ENCODE measurements at places on chromosomes 11 and 22. TPM values are rescaled to one million over a fixed set of nuclear protein-coding genes. Genes with fewer than 3 reads are reported as not detected.

The MS4A4E gene
- total RNA-seq = 0.56 TPM

The LRRC75B gene
- total RNA-seq = 4.8 TPM

The WBP2NL gene
- not detected for total RNA-seq

The SCGB1A1 gene
- not detected for total RNA-seq

The PNPLA5 gene
- total RNA-seq = not detected

The OR52E8 gene
- not detected for total RNA-seq

- H3K27me3 ChIP-seq = no peaks in the 10 kb centered on the region
- peaks cover 65% of the 10 kb centered on the region for H3K36me3 ChIP-seq
- no peak overlapping the region for H3K4me3 ChIP-seq
- peaks cover 4% of the 10 kb centered on the region for H3K4me1 ChIP-seq
These were observed 9.5 kb downstream of the CHORDC1 start for GRCh38 chr11:90213322-90213721.

DNA sequence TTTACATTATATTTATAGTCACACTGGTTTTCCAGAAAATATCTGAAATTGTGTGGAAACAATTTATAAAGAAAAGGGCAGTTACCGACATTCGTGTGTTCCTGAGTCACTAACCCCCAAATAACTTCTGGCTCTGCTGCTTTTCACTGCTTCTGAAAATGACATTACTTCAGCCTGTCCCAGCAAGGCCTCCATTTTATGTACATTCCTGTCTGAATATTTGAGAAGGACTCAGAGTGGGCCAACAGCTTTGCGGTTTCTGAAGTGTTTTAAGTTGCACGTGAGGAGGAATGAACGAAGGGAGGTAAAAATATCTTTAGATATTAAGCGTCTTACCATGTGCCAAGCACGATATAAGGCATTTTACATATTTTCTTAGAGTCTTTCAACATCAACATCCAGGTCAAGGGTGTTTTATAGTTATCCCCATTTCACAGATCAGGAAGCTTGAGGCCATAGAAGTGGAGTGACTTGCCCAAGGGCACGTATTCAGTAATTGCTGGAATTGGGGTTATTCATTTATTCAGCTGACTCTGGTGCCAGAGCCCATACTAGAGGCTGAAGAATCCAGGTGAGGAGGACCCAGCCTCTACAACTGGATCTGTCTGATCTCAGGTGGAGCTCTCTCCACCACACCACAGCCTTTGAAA is 30.8 kb upstream of the WNT11 start:
- DNase-seq = no peak
- peak overlapping the region; percentile 80 for H3K4me3 ChIP-seq
- peaks cover 12% of the 10 kb centered on the region for H3K4me1 ChIP-seq

DNA sequence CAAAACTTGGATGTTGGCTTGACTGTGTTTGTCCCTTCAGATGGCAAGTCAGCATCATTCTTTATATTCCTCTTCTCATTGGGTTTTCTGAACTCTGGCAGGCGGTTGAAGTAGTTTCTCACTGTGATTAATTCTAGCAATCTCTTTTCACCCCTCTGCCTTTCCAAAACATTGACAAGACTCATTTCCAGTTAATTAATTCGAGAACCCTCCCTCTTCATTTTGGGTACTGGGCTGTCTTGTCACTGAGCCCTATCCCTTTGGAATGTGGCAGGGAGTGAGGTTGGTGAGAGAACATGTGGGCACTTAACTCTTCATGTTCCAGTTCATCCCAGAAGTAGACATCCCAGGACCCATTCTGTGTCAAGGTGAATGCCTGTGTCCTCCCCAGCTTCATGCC is 133.0 kb downstream of the WNT7B start:
- DNase-seq = no peak
- H3K27ac ChIP-seq = no peak overlapping the region
- H3K4me1 ChIP-seq = no peaks in the 10 kb centered on the region
- peaks cover 48% of the 10 kb centered on the region for H3K36me3 ChIP-seq

DNA sequence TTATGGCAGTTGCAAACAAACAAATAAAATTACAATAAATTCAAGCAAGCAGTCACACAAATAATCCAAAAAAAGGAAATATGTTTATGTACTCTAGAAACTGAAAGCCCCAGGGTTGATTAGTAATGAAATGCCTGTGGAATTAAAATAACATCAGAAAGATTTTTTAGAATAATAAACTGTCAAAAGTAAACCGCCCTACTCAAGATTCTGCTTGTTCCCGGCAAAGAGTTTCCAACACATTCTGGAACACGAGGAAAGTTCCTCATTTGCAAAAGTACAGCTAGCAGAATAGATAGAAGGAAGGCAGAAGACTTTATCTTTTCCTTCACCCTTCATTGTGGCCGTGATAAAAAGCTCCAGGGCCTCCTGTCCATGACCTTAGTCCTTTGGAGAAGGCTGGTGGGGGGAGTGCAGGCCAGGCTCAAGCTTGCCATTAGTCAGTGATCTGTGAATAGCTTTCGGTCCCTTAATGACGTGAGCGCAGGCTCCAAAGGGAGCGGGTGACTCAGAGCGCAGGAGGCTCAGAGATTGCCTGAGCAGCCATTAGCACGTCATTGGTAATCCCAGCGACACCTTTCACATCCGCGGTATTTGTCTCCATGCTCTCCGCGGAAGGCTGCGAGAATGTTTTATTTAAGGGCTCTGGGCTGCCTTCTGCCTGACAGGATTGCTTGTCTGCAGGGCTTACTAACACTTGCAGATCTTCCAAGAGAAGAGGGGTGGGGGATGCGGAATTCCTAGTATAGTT is 458.3 kb downstream of the METTL15 start:
- H3K4me3 ChIP-seq = peak overlapping the region; percentile 38
- H3K4me1 ChIP-seq = peaks cover 14% of the 10 kb centered on the region
- peak; percentile 80 for DNase-seq
- H3K36me3 ChIP-seq = no peaks in the 10 kb centered on the region
- no peaks in the 10 kb centered on the region for H3K27me3 ChIP-seq

GRCh38 chr22:29348956-29349355 is 33.5 kb upstream of the RASL10A start:
- H3K4me3 ChIP-seq = no peak overlapping the region
- H3K36me3 ChIP-seq = peaks cover 93% of the 10 kb centered on the region
- H3K27me3 ChIP-seq = no peaks in the 10 kb centered on the region
- H3K27ac ChIP-seq = no peak overlapping the region

GRCh38 chr11:12893787-12894672 is 115.1 kb upstream of the RASSF10 start:
- no peaks in the 10 kb centered on the region for H3K27me3 ChIP-seq

DNA sequence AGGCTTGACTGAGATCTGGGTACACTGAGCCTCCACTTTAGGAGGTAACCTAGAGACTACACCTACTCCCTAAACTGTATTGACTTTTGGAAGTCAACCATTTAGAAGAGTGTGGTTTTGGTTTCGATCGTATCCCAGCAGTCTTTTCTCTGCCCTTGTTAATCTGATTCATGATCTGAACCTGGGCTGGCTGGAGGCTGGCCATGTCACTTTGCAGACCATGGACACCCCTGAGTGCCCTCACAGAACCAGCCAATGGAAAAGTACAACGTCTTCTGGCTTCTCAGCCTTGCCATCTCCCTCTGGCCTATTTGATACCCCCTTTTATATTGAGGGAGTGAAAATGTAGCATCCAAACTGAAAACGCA is 10.8 kb downstream of the EHF start:
- peaks cover 14% of the 10 kb centered on the region for H3K4me1 ChIP-seq
- no peaks in the 10 kb centered on the region for H3K36me3 ChIP-seq
- no peak for DNase-seq
- no peaks in the 10 kb centered on the region for H3K27me3 ChIP-seq
- no peak overlapping the region for H3K27ac ChIP-seq

DNA sequence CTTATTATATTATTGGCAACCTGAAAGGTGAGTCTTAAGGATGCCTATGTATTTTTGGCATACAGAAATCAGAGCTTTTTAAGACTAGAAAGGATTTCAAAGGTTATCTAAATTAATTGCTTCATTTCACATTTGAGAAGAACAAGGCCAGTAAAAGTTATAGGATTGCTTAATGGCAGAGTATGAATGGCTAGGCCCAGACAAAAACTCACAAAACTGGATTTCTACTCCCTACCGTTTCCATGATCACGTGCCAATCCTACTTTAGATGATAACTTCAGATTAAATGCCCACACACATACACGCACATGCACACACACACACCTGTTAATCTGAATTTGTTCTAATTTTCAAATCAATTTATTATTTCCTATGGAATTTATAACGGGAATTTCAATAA is 1.8 kb upstream of the PDE3B start:
- no peak overlapping the region for H3K4me3 ChIP-seq
- H3K4me1 ChIP-seq = no peaks in the 10 kb centered on the region
- no peak for DNase-seq
- H3K27me3 ChIP-seq = no peaks in the 10 kb centered on the region

- H3K27me3 ChIP-seq = no peaks in the 10 kb centered on the region
- no peak overlapping the region for H3K4me3 ChIP-seq
- no peaks in the 10 kb centered on the region for H3K4me1 ChIP-seq
- DNase-seq = no peak
- H3K36me3 ChIP-seq = no peaks in the 10 kb centered on the region
- H3K27ac ChIP-seq = no peak overlapping the region
These were observed 245.6 kb downstream of the BLID start for GRCh38 chr11:121870206-121871045.

DNA sequence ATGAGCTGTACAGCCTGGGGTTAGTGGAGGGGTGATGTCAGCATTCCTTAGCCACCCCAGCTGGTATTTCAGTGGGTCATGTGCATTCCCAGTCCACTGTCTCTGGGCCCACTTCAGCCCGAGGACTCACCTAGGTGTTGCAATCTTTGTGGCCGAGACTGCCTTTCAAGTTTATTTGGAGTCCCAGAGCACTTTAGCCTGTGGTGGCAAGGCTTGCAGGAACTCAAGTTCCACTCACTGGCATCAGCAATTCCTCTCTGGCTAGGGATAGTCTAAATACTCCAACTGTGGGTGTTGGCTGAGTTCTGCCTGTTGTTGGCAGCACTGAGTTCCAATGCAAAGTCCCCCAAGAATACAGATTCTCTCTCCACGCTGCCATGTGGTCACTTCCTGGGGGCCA is 191.6 kb upstream of the PGR start:
- no peak overlapping the region for H3K4me3 ChIP-seq
- DNase-seq = no peak
- H3K27ac ChIP-seq = no peak overlapping the region
- no peaks in the 10 kb centered on the region for H3K36me3 ChIP-seq

DNA sequence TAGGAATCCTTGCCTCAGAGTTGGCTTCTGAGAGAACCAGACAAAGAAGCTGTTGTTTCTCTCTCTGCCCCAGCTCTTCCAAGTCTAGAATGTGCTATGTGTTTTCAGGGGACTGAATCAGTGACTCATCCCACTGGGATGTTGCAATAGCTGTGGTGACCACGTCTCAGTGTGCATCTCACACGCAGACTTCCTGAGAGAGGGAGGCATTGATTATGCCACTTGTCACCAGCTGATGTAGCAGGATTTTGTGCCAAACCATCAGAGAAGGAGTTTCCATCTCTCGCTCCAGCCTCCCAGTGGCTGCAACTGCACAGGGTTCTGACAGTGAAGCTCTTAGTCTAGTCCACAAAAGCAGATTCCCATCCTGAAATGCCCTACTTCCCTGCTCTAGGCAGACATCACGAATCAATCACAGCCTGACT is 455.8 kb downstream of the MIAT start:
- H3K27me3 ChIP-seq = no peaks in the 10 kb centered on the region
- peak; percentile 40 for DNase-seq
- no peak overlapping the region for H3K4me3 ChIP-seq
- H3K36me3 ChIP-seq = no peaks in the 10 kb centered on the region

GRCh38 chr22:27526901-27527300 is 274.7 kb downstream of the MN1 start:
- H3K27ac ChIP-seq = no peak overlapping the region
- peaks cover 4% of the 10 kb centered on the region for H3K27me3 ChIP-seq
- DNase-seq = no peak
- H3K36me3 ChIP-seq = no peaks in the 10 kb centered on the region

GRCh38 chr11:13928566-13929251 is 33.8 kb upstream of the SPON1 start:
- H3K4me1 ChIP-seq = peaks cover 25% of the 10 kb centered on the region
- no peaks in the 10 kb centered on the region for H3K36me3 ChIP-seq
- no peak overlapping the region for H3K27ac ChIP-seq
- no peak overlapping the region for H3K4me3 ChIP-seq

- no peaks in the 10 kb centered on the region for H3K27me3 ChIP-seq
- no peak overlapping the region for H3K4me3 ChIP-seq
- no peaks in the 10 kb centered on the region for H3K4me1 ChIP-seq
- H3K27ac ChIP-seq = no peak overlapping the region
- H3K36me3 ChIP-seq = no peaks in the 10 kb centered on the region
These were observed 57.1 kb upstream of the TCF20 start for GRCh38 chr22:42327462-42328129.

- no peak overlapping the region for H3K27ac ChIP-seq
- H3K36me3 ChIP-seq = no peaks in the 10 kb centered on the region
- no peaks in the 10 kb centered on the region for H3K4me1 ChIP-seq
- no peak overlapping the region for H3K4me3 ChIP-seq
These were observed 17.6 kb upstream of the CLPB start for GRCh38 chr11:72451831-72452376.

- H3K4me3 ChIP-seq = no peak overlapping the region
- H3K27me3 ChIP-seq = no peaks in the 10 kb centered on the region
- no peaks in the 10 kb centered on the region for H3K36me3 ChIP-seq
- H3K27ac ChIP-seq = no peak overlapping the region
These were observed 57.5 kb downstream of the ABTB2 start for GRCh38 chr11:34300026-34300925.

DNA sequence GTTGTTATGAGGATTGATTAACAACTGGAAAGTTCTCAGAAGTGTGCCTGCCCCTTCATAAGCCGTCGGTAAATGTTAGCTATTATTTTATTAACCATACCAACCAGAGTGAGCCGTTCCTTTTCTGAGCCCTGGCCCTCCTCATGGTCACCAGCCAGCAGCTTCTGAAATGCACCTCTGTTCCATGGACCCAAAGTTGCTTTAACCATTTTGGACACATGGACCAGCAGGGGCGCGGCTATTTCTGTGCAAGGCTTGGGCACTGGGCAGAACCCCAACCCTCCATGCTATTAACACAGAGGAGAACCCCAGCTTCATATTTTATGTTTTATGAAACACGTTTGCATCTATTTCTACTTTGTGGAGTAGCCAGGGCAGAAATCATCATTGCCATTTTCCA is 18.6 kb upstream of the SCGB1A1 start:
- peak overlapping the region; percentile 76 for H3K27ac ChIP-seq
- H3K27me3 ChIP-seq = no peaks in the 10 kb centered on the region
- no peak overlapping the region for H3K4me3 ChIP-seq
- DNase-seq = no peak
- H3K4me1 ChIP-seq = peaks cover 41% of the 10 kb centered on the region

DNA sequence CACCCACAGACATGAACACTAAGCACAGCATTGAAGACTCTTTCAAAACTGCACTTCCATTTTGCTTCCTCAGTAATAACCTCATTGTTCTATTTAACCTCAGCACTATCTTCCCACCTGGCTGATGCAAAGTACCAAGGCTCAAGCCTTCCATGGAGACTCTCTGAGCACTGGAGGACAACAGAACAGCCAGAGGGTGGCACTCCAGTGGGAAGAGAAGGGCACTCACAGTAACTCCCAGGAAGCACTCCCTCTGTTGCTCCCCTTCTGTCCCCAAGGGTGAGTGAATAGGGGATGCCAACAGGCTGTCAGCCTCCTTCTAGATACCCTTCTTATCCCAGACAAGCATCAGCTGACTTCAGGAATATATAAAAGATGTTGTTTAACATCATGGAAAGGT is 3.5 kb downstream of the ME3 start:
- no peak for DNase-seq
- H3K4me1 ChIP-seq = peaks cover 21% of the 10 kb centered on the region
- no peak overlapping the region for H3K4me3 ChIP-seq
